ENCODE measurements at places on chromosomes 11 and 22. TPM values are rescaled to one million over a fixed set of nuclear protein-coding genes. Genes with fewer than 3 reads are reported as not detected.
A peak's percentile ranks its signal among the peaks of the same experiment; 100 is the strongest.

DNA sequence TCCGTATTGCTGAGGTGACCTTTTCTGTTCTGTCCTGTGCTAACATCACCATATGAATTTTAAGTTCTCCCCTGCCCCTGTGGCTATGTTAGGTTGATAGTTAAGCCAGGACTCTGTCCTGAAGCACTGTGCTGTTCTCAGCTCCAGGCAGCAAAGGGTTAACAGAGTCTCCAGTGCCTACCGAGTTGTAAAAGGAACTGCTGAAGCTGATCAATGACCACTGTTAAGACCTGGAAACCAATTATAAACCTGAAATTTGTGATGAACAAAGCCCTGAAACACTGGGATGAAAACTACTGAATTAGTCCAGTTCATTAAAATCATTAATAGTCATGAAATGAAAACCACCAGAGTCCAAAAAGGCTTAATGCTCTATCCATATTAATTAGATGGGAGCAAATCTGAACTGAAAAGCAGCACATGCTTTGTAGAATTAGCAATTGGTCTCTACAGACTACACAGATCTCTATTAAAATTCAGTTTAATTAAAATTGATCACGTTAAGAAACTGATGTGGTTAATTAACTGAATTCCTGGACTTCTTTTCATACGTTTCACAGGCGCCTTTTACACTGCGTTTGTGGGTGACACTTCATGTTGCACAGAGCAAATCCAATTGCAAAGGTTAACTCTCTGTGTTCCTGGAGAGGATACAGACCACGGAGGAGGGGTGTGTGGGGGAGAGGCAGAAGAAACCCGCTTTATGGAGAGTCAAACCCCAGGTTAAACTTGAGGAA lies 188.5 kb upstream of the MPPED2 start:
- no peak for DNase-seq

HMGXB4 gene
- 24.8 TPM for total RNA-seq

DNA sequence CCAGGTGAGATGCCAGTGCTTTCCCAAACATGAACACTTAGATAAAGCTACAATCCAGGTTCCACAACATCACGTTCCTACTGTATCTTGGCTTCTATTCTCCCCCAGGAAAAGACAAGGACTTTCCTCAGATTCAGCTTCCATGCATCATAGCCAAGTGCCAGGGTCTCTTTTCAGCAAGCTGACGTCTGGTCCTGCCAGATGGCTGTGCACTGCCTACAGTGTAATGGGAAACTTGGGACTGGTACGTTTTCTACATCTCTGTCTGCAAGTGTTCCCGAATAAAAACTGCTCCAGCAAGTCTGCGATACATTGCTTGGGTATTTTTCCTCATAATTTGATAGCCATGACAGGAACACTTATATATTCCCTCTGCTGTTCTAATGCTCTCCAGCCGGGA lies 412.5 kb downstream of the FAM181B start:
- DNase-seq = no peak

DNA sequence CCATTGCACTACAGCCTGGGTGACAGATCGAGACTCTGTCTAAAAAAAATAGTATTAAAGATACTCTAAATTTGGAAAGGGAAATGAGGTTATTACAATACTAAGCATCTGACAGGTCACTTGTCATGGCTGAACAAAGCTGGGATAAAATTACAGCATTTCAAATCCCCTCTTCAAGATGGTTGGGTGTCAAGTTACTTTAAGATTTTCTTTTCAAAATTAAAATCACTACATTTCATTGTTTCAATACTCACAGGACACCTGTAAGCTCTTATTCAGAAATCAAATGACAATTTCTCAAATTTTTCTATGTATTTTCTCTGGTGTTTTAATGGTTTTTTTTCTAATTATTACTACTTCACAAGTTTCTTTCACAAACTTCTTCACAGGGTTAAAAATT lies 5.7 kb downstream of the TAF1D start:
- DNase-seq = no peak

DNA sequence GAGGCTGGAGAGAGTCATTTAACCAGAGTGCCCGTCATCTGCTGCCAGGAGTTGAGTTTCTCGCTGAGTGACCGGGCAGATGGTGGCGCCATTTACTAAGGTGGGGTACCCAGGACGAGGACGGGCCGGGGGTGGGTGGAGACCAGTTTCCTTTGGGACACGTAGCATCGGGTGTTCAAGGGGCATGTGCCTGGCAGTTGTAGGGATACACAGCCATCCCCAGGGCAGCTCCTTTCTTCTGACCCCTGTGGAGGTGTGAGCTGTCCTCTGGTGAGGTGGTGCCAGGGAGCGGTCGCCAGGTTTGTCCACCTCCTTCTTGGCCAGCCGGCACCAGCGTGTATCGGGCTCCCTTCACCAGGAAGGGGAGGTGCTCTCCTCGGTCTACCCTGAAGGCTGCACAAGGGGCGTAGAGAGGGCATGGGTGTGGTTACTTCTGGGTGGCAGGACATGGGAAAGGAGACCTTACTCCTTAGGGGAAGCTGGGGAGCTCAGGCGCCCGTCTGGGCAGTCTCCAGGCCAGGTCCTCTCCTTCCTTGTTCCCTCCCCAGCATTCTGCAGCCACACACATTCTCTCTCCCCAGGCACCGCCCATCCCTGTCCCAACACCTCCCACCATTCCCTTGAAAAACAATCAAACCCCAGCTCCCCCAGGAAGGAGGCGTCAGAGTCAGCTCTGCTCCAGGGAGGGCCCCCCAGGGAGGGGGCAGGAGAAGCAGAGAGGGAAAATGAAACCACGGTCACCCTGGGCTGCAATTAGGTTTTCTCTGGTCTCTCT lies 10.3 kb upstream of the MB start:
- DNase-seq = peak; percentile 46

SMC1B gene
- total RNA-seq = 0.10 TPM

GRCh38 chr11:114367244-114367957 lies 32.9 kb downstream of the C11orf71 start:
- DNase-seq = no peak

WNT11 gene
- total RNA-seq = 33.0 TPM

ALDH3B2 gene
- 19.1 TPM for total RNA-seq

GRCh38 chr22:25025491-25026400 lies 73.2 kb downstream of the KIAA1671 start:
- DNase-seq = peak; percentile 24

- no peak for DNase-seq
Observed at GRCh38 chr11:68302670-68303069, 9.7 kb upstream of the LRP5 start.

- no peak for DNase-seq
Observed at GRCh38 chr22:30614879-30615278, 7.9 kb downstream of the TCN2 start.

REXO2 gene
- total RNA-seq = 78.6 TPM

DNA sequence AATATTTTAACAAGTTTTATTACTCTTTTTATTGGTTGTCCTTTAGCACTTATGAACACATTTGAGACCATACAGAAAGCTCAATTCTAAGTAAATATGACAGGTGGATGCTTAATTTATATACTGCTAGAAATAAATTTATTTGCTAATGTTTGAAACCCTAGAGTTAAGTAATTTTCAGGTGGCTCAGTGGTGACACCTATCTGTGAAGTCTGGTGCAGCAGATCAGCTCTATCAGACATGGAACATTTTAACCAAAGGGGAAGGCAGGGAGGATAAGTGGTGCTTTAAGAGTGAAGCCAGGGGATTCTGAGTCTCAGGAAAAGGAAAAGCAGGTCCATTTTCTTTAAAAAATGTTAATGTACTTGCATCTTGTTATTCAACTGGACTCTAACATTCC lies 175.8 kb downstream of the DSCAML1 start:
- no peak for DNase-seq

SSTR3 gene
- total RNA-seq = not detected

UCP2 gene
- 22.9 TPM for total RNA-seq

DNA sequence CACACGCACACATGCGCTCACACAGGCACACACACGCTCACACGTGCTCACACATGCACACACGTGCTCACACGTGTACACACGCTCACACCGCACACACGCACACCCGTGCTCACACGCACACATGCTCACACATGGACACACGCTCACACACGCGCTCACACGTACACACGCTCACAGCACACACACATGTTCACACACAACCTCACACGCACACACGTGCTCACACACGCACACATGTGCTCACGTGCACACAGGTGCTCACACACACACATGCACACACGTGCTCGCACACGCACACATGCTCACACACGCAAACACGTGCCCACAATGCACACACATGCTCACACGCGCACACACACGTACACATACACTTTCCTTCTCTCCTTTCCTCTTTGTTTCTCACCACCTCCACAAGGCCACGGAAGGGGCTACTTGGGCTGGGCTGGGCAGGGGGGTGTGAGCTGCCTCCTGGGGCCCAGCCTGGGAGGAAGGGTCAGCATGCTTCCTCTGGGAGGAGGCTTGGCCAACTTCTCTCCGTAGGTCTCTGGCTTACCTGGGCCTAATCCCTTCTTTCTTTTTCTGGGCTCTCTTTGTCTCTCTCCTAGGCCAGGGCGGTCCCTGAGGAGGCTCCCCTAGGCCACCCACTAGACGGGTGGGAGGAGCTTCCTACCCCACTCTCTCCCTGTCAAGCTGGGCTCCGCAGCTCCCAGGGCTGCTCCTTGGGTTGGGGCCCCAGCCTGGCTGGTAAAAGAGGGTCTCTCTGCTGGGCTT lies 34.5 kb upstream of the PARVG start:
- DNase-seq = no peak

- no peak for DNase-seq
Observed at GRCh38 chr11:126756855-126757254, 243.7 kb downstream of the KIRREL3 start.

DNA sequence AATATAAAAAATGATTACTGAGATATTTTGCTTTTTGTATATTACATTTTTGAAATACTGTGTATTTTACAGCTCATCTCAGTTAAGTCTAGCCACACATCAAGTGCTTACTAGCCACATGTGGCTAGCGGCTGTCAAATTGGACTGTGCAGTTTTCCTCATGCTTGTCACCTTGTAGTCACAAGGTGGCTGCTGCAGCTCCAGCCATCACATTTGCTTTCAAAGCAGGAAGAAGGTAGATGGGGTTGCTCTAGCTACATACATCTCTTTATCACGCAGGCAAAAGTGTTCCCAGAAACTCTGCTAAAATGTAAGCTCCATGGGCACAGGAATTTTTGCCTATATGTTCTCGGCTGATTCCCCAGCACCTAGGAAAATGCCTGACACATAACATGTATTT lies 61.5 kb downstream of the MICAL2 start:
- DNase-seq = no peak

DNA sequence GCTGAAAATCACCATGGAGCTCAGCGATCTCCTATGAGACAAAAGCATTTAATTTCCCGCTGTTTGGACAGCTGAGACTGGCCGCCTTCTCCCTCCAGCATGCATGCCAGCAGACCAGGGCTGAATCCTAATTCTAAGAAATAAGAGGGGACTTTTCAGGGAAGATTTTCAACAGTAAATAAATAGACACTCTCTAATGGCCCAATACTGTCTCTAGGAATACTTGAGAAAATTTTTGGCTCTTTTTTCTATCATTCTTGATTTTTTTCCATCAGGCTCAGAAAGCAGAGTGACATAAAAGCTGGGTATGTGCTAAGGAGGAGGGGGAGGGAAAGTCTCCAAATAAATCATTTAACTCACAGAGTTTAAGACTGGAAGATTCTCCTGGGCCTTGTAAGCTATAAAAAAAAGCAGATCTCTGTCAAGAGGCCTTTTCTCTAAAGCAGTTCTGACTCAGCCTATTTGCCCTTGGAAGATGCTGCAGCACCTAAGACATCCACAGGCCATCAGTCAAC lies 17.6 kb upstream of the SPON1 start:
- peak; percentile 70 for DNase-seq

CBX6 gene
- 18.0 TPM for total RNA-seq

DNA sequence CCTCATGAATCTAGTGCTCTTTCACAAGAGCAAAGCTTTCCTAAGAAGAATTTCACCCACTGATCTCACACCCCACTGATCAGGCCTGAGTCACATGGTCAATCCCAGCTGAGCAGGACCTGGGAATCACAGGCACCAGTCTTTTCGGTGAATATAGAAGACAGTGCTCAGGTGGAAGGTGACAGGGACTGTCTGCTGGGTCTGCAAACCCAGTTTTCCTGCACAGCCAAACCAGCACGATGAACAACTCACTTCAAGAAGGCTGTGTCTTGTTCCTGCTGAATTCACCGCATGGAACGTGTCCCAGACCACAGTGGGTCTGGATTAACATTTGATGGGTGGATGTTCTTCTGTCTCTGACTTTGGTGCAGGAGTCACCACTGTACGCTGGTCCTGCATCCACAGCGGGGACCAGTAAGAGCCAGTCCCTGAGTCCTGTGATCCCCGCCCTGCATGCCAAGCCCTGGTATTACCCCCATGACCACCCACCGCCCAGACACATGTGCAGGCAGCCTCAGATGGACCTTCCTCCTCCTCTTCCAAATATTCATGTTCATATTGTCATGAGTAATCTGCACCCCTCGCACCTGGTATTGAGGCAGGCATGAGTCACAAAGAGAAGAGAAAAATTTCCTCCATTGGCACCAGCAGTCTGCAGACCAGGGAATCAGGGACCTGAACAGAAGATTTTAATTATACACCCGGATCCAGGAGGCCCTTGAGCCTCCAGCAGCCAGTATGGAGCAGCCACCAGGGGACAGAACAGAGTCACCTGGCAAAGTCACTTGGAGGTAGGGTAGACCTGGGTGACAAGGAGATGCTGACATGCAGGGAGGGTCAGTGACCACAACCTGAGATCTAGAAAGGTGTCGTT lies 8.6 kb upstream of the IGLL5 start:
- DNase-seq = no peak

- DNase-seq = no peak
Observed at GRCh38 chr11:128161994-128162393, 425.4 kb downstream of the ETS1 start.

- DNase-seq = no peak
Observed at GRCh38 chr22:28741200-28741784, 328 bp downstream of the CHEK2 start.

- no peak for DNase-seq
Observed at GRCh38 chr11:105935791-105936190, 86.2 kb downstream of the MSANTD4 start.

DNA sequence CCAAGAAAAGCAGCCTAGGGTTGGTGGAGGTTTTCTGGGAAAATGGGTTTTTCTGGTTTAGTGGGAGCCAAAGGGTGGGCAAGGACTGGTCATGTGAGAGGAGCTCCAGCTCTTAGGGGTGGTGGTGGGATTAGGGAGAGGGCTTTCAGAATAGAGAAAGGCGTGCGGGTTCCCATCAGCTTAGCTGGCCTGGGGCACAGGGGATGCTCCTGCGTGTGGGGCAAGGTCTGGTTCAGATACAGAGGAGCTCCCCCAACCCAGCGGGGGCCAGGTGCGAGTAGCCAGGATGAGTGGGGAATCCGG lies 644 bp downstream of the TMEM134 start:
- no peak for DNase-seq

GRCh38 chr11:130651066-130651855 lies 202.8 kb downstream of the ADAMTS15 start:
- no peak for DNase-seq

- peak; percentile 81 for DNase-seq
Observed at GRCh38 chr11:109845437-109845836, 247.8 kb upstream of the ZC3H12C start.

DNA sequence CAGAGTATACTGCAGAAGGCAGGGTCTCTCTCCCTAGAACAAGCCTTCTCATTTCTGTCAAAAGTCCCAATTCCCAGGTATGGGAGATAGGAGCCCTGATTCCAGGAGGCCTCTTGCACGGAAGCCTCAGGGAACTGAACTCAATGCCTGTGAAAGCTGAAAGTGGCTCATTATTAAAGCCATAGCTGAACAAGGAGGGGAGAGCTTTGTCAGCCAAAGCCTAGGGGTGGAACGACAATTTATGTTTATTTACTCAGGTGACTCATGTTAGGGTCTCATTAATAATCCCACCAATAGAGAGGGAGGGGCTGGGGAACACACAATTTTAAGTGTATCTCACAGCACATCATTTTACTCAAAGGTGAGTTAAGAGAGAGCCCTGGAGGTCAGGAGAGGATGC lies 44.9 kb downstream of the DSCAML1 start:
- DNase-seq = no peak

MS4A15 gene
- total RNA-seq = not detected

All from skin of body (tissue), 3 donors.